Sigmoid colon (tissue), 7 donors: ENCODE measurements at places on chromosomes 12 and 14. TPM values are rescaled to one million over a fixed set of nuclear protein-coding genes. Genes with fewer than 3 reads are reported as not detected.
A peak's percentile ranks its signal among the peaks of the same experiment; 100 is the strongest.

- no peak for DNase-seq
Measured at GRCh38 chr12:108587826-108588225, 10.1 kb downstream of the TMEM119 start.

GRCh38 chr12:83092129-83092528 is 405.4 kb downstream of the TMTC2 start:
- DNase-seq = no peak

- no peak for DNase-seq
Measured at GRCh38 chr12:130873106-130873795, 1.4 kb downstream of the RAN start.

DNA sequence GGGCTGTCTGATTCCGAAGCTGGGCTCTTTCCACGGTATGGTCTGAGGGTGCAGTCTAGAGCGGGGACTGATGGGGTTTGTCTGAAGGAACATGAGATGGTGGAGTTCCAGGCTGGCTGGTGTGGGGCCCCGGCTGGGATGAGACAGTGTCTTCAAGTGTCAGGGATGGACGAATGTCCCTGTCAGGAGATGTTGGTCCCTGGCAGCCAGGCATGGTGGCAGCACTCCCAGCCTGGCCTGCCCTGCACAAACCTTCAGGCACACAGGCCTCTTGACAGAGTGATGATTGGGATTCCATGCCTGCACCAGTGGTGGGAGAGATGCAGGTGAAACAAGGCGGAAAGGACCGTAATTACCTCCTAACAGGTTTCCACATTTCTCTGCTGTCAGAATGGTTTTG is 221.9 kb downstream of the CACNA1C start:
- DNase-seq = no peak

DNA sequence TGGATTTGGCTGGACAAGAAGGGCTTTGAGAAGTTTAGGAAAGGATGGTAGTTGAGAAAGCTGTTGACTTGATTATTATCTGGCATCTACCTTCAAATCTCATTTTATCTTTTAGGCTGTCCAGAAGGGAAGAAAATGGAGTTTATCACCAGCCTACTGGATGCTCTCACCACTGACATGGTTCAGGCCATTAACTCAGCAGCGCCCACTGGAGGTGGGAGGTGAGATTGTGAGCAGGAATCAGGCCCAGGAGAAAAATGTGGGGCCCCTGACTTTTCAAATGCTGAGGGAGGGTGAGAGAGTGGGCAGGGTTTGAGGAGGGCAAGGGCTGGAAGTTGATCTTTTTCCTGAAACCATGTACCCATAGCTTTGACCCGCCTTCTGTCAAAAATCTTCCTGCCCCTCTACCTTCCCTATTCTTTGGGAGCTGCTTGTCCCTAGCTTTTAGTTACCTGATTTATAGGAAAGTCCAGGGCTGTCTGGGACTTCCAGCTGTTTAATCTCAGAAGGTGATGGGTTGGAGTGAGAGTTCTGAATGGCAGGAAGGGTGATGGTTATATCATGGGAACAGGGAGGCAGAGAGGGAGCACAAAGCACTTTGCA is 134.2 kb downstream of the SMOC1 start:
- no peak for DNase-seq

- DNase-seq = no peak
Measured at GRCh38 chr12:19192710-19193109, 63.2 kb downstream of the PLEKHA5 start.

DNA sequence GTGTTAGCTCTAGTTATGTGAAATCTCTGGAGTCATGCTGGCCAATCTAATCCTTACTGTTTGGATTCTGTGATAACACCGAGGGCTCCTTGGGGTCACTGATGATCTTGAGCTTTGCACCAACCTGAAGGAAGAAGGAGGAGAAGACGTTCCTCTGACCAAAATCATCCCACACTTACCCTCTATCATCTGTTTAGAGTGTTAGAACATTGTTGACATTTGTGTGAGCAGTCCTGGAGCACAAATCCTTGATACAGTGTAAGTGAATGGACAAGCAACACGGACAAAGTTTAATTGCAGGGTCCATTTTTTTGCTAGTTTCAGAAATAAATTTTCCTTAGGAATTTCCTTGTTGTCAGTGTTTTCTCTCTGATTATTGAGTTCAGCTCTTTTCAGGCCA is 181.7 kb downstream of the AKAP6 start:
- DNase-seq = no peak

DNA sequence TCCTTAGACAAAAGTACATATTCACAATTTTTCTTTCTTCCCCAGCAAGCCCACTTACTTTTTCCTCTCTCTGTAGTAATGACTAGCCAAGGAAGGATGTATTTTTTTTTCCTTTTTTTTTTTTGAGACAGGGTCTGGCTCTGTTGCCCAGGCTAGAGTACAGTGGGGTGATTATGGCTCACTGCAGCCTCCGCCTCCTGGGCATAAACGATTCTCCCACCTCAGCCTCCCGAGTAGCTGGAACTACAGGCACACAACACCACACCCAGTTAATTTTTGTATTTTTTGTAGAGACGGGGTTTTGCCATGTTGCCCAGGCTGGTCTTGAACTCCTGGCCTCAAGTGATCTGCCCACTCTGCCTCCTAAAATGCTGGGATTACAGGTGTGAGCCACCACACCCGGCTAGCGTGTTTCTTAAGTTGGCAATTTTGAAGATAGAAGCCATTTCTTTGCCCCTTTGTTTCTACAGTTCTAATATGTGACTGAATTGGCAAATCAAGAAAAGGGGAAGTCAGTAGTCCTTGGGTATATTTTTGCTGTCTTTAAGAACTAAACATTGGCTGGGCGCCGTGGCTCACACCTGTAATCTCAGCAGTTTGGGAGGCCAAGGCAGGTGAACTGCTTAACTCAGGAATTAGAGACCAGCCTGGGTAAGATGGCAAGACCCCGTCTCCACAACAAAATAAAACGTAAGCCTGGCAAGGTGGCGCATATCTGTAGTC is 3.2 kb upstream of the NACA start:
- DNase-seq = no peak

DNA sequence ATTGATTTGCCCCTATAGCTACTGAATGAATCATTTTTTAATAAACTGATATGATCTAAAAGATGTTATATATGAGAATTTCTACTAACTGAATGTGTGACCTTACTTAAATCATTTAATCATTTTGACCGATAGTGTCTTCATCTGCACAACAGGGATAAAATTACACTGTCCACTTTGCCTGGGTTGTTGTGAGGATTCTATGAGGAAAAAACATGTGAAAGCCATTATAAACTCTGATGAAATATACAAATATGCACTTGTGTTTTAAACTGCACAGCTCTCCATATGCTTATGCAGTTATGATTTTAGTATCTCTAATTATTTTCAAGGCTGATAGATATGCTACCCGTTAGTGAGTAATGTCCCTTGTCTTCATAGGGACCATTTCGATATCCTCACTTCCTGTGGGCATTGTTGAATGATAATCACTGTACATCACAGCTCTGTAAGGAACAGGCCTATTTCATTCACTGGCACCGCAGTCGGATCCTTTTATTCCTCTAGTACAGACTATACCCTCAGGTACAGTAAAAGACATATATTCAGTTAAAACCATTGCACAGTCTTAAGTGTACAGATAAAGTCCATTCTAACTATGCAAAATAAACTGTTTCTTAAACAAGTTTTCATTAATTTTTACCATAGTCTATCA is 88.7 kb upstream of the RAP1B start:
- no peak for DNase-seq

DNA sequence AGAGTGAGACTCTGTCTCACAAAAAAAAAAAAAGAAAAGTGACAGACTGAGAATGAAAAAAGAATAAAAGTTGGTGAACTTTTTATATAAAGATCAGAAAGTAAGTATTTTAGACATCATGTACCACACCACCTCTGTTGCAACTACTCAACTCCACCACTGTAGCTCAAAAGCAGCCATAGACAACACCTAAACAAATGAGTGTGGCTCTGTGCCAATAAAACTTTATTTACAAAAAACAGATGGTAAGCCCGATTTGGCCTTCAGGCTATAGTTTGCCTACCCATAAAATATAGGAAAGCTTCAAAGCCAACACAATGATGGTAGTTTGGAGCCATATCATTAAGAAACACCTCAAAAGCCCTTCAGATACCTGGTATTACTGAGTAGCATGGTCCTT is 154.5 kb upstream of the FOXN3 start:
- DNase-seq = no peak

DNA sequence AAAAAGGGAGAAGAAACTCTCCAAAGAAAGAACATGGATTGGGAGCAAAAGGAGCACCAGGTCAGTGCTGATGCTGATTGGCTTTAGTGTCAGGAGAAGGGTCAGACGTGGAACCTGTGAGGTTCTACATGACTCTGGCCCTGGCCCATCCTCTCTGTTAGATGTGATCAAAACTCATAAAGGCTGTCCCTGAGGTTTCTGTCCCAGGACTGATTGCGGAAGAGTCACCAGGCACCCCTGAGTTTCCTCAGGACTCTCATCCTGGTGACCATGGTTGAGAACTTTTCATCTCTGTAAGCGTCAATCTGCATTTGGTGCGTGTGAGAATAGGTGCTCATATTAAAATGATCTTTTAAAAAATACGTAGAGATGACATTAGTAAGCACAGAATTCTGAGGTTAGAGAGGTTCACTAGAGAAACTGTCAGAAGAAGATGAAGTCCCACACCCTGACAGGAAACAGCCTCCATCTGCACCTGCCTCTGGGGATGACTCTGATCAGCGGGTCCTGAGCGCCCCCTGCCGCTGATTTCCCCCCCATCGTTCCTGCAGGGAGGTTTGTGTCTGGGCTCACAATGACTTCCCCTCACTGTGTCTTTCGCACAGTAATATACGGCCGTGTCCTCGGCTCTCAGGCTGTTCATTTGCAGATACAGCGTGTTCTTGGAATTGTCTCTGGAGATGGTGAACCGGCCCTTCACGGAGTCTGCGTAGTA is 741.8 kb downstream of the TMEM121 start:
- DNase-seq = no peak

GRCh38 chr12:96208801-96209549 is 14.8 kb downstream of the ELK3 start:
- DNase-seq = no peak

DNA sequence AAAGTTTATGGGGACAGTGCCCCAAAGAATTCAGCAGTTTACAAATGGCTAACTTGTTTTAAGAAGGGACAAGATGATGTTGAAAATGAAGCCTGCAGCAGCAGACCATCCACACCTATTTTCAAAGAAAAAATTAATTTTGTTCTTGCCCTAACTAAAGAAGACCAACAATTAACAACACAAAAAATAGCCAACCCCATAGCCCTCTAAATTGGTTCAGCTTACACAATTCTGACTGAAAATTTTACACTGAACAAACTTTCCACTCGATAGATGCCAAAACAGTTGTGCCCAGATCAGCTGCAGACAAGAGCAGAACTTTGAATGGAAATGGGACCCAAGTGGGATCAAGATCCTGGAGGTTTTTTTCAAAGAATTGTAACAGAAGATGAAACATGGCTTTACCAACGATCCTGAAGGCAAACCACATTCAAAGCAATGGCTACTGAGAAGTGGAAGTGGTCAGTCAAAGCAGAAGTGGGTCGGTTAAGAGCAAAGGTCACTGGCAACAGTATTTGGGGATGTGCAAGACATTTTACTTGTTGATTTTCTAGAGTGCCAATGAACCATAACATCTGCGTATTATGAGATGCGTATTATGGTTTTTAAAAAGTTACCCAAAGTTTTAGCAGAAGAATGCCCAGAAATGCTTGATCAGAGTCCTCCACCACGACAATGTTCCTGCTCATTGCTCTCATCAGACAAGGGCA is 30.0 kb downstream of the SLC39A9 start:
- DNase-seq = no peak

DNA sequence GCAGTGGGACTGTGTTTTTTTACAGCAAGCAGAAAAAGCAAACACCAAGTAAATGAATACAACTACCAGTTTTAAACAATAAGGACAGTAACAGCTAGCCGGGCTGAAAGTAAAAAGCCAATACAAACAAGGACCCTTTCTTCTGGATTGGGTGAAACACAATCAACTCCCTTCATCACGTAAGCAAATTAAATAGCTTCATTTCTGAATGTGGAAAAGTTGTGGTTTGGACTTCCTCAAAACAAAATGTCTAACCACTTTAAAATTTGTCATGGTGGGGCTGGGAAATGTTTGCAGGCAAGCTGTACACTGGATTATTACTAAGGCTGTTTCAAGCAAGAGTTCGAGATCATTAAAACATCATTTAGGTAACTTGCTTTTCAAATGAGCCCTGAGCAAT is 47.4 kb downstream of the TCHP start:
- DNase-seq = no peak

- no peak for DNase-seq
Measured at GRCh38 chr12:63804746-63805145, 25.0 kb downstream of the RXYLT1 start.

GRCh38 chr12:53065470-53065869 is 13.7 kb downstream of the SPRYD3 start:
- DNase-seq = peak; percentile 71

DNA sequence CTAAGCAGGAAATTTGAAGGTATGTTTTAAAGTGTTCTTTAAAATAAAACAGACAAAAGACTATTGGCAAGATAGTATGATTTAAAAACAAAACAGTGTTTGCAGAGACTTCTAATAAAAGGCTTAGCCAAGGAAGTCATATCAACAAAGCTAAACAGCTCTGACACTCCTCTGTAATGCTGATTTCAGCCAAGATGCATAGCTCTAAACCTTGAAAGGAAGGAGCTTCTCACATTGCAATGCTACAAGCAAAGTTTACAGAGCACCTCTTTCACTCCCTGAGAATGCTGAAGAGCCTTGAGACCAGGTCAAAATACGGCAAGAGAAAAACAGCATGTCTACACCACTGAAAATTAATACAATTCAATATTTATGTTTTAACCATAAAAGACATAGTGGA is 51.8 kb downstream of the PARP11 start:
- DNase-seq = no peak

DNA sequence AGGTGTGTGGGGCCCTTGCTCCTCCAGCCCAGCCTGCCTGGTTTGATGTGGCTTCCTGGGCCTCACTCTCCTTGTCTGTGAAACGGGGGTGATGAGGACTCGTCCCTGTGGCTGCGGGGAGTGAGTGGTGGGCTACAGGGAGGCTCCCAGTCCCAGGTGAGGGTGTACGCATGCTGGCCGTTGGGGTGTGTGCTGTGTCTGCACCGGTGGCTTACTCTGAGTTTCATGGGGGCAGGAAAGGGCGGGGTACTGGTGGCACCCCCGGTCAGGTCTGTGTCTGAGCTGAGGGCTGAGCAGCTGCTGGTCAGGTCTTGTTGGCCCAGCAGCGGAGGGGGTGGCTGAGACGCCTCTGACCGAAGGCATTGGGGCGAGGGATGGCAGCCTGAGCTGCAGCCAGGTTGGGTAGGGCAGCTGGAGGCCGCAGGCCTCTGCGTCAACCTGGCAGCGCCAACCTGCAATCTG is 11.2 kb downstream of the ULK1 start:
- no peak for DNase-seq

Gene NPAS3
- 4.6 TPM for total RNA-seq

Gene REP15
- 0.82 TPM for total RNA-seq

Gene RFX4
- total RNA-seq = not detected

Gene SLC7A7
- total RNA-seq = 16.3 TPM

Gene FOXN4
- total RNA-seq = not detected
